ENCODE measurements at places on chromosomes 7 and 10. TPM values are rescaled to one million over a fixed set of nuclear protein-coding genes. Genes with fewer than 3 reads are reported as not detected.

PVRIG gene
- total RNA-seq = not detected

UTF1 gene
- total RNA-seq = not detected

GRCh38 chr7:45181991-45182855 lies 24.6 kb downstream of the RAMP3 start:
- DNase-seq = no peak

- no peak for DNase-seq
Measured at GRCh38 chr10:83218205-83218604, 921.1 kb upstream of the GHITM start.

DNA sequence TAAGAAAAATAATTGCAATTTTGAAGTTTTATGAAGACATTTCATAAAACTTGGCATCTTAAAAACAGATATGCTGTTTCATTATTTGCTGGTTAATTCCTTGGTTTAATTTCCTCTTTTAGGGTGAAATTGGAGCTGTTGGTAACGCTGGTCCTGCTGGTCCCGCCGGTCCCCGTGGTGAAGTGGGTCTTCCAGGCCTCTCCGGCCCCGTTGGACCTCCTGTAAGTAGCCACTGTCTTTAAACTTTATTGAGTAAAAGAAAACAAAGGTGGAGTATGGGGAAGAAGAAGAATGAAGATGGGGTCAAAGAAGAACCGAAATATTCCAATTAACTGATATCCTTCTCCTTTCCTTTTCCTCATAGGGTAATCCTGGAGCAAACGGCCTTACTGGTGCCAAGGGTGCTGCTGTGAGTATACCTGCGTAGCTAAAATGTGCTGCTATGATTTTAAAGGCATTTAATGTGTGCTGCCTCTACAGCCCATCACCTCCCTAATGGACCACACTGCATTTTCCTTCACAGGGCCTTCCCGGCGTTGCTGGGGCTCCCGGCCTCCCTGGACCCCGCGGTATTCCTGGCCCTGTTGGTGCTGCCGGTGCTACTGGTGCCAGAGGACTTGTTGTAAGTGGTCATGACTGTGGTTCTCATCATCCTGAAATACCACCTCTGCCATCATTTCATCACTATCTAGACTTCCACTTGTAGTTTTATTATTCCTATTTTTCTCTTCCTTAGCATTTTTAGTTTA lies 14.7 kb downstream of the COL1A2 start:
- no peak for DNase-seq

DNA sequence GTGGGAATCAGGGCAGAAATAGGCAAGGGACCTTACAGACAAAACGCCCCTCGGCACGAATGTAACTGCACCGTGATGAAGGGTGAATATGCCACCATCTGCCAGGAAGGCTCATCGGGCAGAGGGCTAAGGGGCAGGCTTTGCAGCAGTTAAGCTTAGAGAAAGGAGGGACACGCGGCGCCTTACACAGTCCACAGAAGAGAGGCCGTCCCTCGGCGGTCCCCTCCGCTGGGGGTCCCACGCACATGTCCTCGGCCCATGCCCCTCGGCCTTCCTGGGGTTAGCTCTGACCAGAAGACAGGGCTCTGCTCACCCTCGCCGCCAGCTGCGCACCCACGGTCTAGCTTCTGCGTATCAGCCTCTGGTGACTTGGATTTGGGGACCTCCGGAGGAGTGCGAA lies 141.1 kb downstream of the DYNC2I1 start:
- DNase-seq = no peak

Measured in renal cortical epithelial cell (primary cell).